ACHN (cell line): ENCODE measurements at places on chromosomes 16 and 17.
A peak's percentile ranks its signal among the peaks of the same experiment; 100 is the strongest.

DNA sequence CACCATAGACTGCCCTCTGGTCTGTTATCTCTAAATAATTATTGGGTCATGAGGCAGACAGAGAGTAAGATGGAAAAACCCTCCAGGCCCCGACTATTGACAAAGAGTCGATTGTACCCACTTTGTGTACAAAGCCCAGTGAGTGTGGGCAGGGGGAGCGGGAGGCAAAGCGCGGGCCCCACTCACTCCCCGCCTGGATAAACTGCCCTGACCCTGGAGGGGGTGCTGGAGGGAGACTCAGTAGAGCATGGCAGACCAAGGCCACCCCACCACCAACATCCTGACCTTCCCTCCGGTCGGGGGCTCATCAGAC, 11.2 kb upstream of the CPSF4L start:
- DNase-seq: no peak

DNA sequence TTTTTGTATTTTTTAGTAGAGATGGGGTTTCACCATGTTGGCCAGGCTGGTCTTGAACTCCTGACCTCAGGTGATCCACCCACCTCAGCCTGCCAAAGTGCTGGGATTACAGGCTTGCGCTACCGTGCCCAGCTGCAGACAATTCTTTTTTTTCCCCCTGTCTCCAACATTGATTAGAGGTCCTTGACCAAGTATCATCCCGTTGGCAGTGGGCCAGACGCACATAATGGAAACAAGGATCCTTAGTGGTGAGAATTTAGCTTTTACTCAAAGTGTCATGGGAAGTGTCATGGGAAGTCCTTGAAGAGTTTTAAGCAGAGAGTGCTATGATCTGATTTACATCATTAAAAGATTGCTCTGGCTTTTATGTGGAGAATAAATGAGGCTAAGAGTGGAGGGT, 2.1 kb upstream of the FBXO47 start:
- DNase-seq: no peak

- DNase-seq: peak; percentile 38
Observed at GRCh38 chr16:2150418-2151187, 2.2 kb downstream of the RAB26 start.

- DNase-seq: no peak
Observed at GRCh38 chr16:87742781-87743490, 22.9 kb downstream of the KLHDC4 start.

- no peak for DNase-seq
Observed at GRCh38 chr17:50844117-50844700, 8.8 kb downstream of the WFIKKN2 start.

GRCh38 chr16:17002565-17002964, 468.2 kb downstream of the XYLT1 start:
- DNase-seq: no peak

GRCh38 chr17:57440522-57441269, 184.4 kb downstream of the MSI2 start:
- no peak for DNase-seq

DNA sequence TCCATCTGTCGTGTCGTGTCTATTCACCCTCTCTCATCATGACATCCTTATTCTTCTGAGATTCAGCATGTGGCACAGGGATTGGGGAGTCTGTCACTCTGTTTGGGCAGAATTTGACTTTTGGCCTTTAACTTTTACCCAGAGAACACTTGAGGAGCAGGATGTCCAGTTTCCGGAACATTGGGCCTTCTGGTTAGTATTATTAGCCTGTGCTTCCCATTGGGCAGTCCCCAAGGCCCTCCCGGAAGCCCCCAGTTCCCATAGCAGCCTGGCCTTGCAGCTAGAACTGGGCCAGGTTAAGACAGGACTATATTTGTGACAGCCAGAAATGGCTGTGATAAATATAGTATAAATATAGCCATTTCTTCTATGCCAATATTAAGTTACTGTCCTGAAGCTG, 9.6 kb downstream of the SCN4A start:
- DNase-seq: no peak

DNA sequence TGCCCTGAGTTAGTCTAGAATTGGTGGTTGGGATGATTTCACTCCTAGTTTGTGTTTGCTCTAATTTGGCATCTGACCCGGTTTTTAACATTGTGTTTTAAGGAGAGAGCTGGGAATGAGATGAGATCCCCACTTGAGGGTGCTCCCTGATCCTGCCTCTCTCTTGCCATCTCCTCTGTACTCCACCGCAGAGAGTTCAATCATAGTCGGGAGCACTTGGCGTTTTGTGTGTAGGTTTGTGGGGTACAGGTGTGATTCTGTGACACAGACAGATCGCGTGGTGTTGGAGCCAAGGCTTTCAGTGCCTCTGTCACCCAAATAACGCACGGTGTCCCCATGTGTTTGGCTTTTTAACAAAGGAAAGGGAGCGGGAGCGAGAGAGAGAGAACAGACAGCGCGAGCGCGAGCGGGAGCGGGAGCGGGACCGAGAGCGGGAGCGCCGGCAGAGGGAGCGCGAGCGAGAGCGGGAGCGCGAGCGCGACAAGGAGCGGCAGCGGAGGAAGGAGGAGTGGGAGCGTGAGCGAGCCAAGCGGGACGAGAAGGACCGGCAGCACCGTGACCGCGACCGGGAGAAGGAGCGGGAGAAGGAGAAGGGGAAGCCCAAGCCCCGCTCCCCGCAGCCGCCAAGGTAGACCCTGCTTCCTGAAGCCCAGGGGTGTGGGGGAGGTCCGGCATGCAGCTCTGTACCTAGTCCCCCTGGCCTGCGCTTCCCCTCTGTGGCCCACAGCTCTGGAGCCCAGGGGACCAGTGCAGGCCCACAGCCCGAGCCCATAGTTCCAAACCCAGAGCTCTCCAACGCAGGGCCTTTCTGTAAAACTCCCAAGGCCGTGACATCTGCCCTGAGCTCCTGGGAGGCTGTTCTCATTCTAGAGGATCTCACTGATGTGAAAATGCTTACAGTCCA, 27.2 kb upstream of the IL17C start:
- DNase-seq: no peak

DNA sequence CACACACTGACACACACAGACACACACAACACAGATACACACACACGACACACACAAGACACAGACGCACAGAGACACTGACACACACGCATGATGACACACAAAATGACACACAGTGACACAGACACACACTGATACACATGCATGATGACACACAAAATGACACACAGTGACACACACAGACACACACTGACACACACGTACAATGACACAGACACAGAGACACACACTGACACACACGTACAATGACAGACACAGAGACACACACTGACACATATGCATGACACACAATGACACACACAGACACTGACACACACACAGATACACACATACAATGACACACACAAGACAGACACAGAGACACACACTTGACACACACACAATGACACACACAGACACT, 10.3 kb downstream of the CACNG1 start:
- no peak for DNase-seq

DNA sequence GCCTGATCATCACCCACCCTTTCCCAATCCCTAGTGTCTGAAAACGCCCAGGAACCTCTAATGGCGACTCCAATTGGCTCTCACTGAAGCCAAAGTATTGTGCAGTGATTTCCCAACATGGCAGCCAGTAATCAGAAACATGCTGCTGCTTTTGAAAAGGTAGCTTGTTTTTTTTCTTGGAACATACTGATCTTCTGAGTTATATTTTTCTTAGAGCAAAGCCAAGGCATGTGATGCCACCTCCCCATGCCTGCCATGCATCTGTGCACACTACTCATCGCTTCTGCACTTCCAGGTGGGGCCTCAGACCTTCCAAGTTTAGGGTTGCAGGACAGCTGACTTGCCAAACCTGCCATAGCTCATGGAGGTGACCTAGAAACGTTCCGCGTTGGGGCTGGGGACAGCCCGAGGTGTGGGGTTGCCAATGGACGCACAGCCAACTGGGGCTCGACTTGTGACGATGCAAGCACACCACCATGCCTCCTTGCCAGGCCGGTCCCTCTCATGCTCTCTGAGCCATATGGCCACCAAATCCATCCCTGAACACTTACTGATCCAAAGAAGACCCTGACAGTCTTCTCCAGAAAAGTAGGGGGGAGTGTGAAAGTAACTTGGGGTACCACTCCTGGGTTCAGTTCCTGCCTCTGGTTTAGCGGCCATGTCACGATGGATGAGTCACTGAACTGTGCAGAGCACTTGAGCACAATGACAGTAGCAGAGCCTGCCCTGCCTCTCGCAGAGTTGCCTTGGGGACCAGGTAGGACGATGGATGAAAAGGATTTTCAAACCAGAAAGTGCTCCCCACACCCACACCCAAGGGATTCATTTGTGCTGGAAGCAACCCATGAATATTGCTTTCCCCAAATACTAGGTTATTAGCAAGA, 155.7 kb downstream of the CCDC182 start:
- DNase-seq: no peak

- no peak for DNase-seq
Observed at GRCh38 chr16:77738706-77739558, 16.6 kb downstream of the NUDT7 start.

- no peak for DNase-seq
Observed at GRCh38 chr16:1984347-1985225, 593 bp downstream of the GFER start.

DNA sequence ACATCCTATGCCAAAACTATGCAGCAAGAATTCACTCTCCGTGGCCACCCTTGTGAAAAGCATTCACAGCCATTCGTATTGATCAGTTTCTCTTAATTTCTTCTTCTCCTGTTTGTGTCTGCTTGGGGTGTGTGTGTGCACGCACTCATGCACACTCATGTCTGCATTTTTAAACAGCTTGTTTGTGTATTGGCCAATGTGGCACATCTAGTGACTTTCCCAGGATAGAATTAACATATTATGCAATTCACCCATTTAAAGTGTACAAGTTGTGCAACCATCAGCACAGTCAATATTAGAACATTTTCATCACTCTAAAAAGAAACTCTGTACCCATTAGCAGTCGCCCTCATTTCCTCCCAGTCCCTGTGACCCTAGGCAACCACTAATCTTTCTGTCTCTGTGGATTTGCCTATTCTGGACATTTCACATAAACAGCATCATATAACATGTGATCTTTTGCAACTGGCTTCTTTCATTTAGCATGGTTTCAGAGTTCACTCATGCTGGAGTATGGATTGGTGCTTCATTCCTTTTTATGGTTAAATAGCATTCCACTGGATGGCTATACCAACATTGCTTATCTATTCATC, 20.1 kb downstream of the IRX3 start:
- DNase-seq: no peak

DNA sequence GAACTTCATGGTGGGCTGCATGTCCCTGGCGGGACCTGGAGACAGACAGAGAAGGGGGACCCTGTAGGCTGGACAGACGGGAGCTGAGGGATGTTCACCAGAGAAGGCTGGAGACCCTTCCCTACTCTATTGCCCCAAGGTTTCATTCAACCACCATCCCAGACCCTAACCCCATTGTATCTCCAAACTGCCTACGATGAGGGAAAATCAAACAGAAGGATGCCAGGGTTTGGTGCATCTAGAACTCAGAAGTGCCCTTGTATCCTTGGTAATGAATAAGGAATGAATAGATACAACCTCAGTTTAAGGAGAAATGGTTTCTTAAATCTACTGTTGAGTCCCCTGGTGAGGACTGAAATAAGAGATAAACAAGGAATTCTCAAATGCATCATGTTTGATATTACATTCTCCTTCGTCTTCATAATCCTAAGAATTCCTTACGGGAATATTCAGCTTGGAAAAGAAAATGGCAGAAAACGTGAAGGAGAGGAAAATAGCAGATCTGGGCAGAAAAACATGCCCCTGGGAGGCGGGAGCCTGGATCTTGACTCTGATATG, 16.4 kb downstream of the TNS4 start:
- no peak for DNase-seq

DNA sequence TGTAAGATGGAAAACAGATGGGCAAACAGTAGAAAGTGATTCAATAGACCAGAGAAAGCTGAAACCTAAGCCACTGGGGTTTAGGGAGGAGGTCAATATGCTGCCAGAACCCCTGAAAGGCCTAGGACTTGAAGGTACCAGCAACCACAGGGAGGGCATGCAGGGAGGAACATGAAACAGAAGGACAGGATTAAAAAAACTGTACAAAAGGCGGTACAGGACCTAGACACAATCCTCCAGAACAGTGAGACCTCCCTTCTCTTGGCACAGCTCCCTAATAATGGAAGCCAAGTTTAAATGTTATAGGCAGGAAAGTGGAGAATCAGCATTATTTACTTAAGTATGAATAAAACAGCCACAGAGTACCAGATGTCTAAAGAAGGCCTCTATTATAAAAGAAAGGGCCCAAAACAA, 105.5 kb downstream of the SPAG9 start:
- no peak for DNase-seq

GRCh38 chr17:81143200-81143527, 22.1 kb upstream of the PVALEF start:
- no peak for DNase-seq

DNA sequence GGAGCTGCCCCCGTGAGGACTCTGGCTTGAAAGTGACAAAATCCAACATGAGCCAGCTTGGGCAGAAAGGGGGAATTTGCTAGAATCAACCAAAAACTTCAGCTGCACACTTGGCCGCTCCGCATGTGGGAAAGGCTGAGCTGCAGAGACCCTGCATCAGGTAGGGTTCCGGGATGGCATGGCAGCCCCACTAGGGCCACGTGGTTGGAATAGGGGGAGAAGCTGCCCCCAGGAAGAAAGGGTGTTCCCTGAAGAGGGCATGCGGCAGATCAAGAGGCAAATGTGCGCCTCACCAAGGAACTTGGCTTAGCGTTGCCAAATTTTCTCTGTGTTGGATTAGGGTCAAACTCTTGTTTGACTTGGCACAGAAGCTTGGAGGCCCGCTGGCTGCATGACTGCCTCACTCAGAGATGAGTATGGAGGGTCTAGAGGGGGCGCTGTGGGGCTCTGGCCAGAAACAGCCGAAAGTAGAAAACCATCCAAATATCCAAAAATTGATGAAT, 29.2 kb upstream of the WFIKKN2 start:
- DNase-seq: no peak

DNA sequence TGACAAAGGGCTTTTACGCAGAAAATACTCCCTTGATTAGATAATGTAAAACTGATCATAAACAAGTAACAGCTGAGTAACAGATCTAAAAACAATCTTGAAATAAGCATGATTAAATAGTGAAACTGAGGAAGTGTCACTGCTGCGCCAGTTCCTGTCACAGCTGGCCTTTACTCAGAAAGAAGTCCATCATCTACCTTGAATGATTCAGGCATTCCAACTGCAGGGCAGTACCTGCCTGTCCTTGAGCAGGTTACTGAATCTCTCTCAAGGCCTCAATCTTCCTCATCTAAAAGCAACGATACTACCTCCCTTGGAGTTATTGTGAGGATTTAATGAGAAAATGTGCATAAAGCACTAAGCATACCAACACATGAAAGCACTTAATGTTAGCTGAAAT, 12.7 kb downstream of the PHLPP2 start:
- no peak for DNase-seq

GRCh38 chr16:79562166-79562823, 38.2 kb downstream of the MAF start:
- no peak for DNase-seq

DNA sequence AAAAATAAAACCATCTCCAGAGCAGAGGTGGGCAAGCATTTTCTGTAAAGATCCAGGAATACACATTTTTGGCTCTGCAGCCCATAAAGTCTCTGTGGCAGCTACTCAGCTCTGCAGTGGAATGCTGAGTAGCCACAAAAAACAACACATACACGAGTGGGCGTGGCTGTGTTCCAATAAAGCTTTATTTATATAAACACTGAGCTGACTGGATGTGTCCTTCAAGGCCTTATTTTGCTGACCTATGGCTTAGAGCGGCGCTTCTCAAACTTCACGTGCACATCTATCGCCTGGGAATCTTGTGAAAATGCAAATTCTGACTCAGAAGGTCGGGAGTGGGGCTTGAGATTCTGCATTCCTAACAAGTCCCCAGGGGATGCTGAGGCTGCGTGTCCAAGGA, 39.7 kb downstream of the XYLT1 start:
- DNase-seq: no peak
